Activated CD4-positive, alpha-beta T cell treated with anti-CD3 and anti-CD28 coated beads, Interleukin-2, amount 10 ng/mL, durations not matched to agents 7 days and 5 days (primary cell): ENCODE measurements at places on chromosomes 11 and 22. TPM values are rescaled to one million over a fixed set of nuclear protein-coding genes. Genes with fewer than 3 reads are reported as not detected.

LMO1 gene
- not detected for total RNA-seq

FAR1 gene
- total RNA-seq, result 57.2 TPM

ABTB2 gene
- total RNA-seq, result 0.55 TPM

MRGPRF gene
- total RNA-seq, result not detected

MMP27 gene
- not detected for total RNA-seq

TMEM121B gene
- 0.05 TPM for total RNA-seq

SYT7 gene
- total RNA-seq, result not detected

DNA sequence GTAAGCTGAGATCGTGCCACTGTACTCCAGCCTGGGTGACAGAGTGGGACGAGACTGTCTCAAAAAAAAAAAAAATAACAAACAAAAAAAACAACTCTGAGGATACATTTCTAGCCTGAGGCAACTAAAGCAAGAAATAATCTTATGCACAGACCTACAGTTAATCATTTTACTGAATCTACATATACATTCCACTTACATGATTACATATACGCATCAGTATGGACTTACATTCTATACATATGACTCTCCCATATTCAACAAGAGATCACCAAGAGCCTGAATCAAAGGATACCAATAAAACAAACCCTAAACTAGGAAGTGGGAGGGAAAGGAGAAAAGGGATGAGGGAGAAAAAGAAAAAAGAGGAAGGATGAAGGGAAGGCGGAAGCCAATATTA is 1.1 kb downstream of the ALG8 start:
- DNase-seq, result no peak

- DNase-seq, result no peak
These were observed 930.7 kb downstream of the BRD1 start for GRCh38 chr22:48896766-48897644.

DNA sequence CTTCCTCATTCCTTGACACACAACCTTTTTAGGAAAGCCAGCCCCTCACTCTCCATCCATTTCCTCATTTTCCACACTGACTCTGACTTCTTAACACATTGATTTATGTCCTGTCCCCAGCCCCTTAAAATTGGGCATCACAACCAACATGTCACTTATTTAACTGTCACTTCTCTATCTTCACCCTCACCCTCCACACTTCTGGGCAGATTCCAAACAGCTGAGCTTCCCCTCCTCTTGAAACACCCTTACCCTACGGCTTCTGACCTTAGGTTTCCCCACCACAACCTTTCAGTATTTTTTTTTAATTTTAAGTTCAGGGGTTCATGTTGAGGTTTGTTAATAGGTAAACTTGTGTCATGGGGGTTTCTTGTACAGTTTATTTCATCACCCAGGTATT is 696.3 kb downstream of the DLG2 start:
- DNase-seq, result no peak

- DNase-seq, result no peak
These were observed 1487.0 kb downstream of the LRRC4C start for GRCh38 chr11:39972461-39972860.

DNA sequence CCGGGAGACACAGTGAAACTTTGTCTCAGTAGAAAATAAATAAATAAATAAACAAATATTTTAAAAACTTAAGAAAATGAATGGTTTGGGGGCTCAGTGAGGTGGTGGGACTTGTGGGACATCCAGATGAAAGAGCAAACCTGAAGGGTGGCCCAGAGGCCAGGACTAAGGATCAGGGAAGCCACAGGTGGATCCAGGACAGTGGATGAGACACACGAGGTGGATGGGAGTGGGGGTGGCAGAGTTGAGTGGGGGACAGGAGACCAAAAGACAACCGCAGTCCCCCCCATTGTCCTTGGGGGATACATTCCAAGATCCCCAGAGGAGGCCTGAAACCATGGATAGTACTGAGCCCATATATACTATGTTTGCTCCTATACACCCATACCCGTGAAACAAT is 7.1 kb downstream of the RFPL1 start:
- no peak for DNase-seq

GRCh38 chr22:35051791-35052190 is 14.2 kb upstream of the ISX start:
- DNase-seq, result no peak

- no peak for DNase-seq
These were observed 3.5 kb downstream of the NXPE1 start for GRCh38 chr11:114556135-114556534.

DNA sequence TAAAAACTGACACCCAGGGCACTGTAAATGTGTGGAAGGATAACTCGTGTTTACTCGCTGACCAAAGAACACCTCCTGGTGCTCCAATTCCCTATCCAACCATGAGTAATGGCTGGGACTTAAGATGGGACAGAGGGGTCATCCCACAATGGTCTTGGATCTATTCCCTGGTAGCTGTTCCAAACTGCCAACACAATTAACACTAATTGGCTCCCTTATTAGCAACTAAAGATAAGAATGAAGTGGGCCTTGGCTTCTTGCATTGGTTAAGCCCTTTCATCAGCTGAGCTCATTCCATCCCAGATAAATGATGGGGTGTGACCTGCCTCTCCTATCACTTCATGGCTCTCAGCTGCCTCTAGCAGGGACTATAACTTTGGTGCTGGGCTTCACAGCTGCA is 1.5 kb upstream of the SIK3 start:
- no peak for DNase-seq

DNA sequence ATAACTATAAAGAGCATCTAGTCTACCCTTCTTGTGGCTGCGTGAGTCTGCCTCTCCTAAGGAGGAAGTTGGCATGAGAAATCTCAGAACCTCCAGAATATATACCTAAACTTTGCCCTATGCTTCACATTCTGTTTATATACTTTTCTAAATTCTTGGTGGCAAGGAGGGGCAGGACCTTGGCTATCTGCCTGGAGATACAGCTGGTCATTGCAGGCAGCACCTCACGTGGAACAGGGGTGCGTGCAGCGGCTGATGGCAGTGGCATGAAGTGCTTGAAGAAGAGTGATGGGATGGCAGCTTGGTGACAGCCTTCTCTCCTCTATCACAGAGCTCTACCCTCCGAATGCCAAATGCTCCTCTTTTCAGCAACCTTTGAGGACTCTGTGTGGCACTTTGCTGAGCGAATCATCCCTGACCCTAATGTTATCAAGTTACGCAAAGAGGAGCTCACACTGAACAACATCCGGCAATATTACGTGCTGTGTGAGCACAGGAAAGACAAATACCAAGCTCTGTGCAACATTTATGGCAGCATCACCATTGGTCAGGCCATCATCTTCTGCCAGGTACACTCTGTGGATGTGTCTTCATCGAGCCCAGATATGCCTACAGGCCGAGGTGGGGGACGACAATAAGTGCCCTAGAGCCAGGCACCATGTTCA is 12.5 kb downstream of the DDX25 start:
- DNase-seq, result no peak

GRCh38 chr11:102007567-102008437 is 39.4 kb upstream of the CFAP300 start:
- no peak for DNase-seq

DNA sequence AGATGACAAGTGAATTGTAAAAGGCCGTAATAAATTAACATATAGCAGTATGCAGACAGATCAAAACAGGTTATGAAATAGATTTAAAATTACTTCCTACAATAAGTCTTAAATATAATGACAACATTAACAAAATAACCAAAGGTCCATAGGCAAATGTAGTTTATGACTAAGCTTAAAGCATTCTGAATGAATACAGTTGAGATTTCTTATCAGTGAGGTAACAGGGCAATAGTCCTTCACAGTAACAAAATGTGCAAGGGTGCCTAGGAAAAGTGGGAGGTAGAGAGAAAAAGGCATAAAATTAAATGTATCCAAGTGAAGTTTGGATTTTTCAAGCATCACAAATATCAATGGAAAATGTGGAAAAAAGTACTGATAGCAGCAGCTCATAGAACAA is 20.9 kb upstream of the P4HA3 start:
- DNase-seq, result no peak

- DNase-seq, result no peak
These were observed 72.2 kb downstream of the LARGE2 start for GRCh38 chr11:45994371-45995341.

DNA sequence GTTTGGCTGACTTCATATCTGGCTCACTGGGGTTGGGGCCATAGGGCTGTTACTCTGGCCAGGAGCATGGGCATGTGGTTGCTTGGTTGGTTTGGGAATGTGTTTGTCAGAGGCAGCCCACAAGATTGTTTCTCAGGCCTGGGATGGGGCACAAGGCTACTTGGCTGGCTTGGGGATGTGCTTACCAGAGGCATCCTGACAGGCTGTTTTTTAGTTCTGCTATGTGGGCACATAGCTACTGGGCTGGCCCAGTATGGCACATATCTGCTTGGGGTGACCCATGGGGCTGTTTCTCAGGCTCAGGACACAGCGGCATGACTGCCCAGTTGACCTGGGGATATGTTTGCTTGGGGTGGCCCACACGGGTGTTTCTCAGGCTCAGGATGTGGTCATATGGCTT is 94.6 kb upstream of the PGR start:
- no peak for DNase-seq

GRCh38 chr11:78504708-78505107 is 70.0 kb downstream of the NARS2 start:
- DNase-seq, result no peak

GRCh38 chr22:50139843-50140415 is 30.6 kb upstream of the PANX2 start:
- DNase-seq, result no peak

DNA sequence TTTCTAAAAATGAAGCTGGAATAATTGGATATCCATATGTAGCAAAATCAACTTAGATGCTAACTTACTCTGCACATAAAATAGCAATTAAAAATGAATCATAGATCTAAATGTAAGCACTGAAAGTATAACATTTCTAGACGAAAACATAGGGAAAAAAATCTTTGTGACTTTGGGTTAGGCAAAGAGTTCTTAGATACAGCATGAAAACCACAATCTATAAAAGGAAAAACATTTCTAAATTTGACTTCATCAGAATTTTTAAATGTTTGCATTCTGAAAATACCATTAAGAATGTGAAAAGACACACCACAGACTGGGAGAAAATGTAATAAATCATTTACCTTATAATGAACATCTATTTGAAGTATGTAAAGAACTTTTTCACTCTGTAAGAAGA is 128.8 kb downstream of the APIP start:
- no peak for DNase-seq

DNA sequence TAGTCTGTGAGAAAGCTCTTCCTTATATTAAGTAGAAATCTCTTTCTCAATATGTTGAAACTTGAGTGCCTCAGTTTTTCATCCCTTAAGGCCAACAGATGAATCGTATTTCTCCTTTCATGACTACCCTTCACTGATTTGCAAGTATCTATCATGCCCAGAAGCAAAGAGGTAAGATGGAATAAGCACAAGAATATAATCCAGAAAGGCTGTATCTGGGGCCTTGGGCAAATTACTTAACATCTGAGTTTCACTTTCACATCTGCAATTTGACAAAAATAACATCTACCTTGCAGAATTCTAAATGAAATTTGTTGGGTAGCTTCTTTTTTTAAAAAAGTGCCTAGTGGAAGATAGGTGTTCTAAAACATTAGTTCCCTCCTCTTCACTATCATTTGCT is 552.4 kb upstream of the ANO5 start:
- DNase-seq, result no peak

- peak; percentile 80 for DNase-seq
These were observed 32.4 kb downstream of the DBX1 start for GRCh38 chr11:20127671-20128527.

DNA sequence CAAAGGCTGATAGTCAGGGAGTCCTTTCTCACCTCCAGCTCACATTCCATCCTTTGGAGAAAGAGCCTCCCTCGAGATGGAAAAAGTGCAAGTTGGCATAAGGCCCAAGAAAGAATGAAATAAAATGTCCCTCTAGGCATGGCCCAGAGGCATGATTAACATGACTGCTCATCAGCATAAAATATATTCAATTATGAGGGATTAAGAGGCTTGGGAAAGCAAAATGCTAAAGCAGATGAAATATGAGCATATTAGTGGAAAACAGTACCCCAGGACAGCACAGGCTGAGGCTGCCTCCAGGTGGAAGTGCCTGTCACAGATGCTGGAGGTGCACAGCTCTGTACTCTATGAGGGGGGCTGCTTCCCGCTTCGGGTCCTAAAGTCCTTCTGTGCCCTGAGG is 347.8 kb upstream of the PLET1 start:
- DNase-seq, result no peak

DNA sequence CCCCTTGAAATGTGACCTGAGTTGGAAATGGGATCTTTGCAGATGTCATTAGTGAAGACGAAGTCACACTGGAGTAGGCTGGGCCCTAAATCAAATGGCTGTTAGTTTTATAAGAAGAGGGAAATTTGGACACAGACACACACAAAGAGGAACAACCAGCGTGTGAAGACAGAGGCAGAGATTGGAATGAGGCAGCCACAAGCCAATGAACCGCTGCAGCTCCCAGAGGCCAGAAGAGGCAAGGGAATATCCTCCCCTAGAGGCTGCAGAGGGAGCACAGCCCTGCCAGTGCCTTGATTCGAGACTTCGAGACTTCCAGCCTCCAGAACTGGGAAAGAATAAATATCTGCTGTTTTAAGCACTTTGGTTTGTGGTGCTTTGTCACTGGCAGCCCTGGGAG is 484.5 kb downstream of the MN1 start:
- no peak for DNase-seq

- no peak for DNase-seq
These were observed 6.9 kb upstream of the ETS1 start for GRCh38 chr11:128594226-128594625.

GRCh38 chr11:57913715-57914704 is 109.7 kb upstream of the OR9Q1 start:
- no peak for DNase-seq

DNA sequence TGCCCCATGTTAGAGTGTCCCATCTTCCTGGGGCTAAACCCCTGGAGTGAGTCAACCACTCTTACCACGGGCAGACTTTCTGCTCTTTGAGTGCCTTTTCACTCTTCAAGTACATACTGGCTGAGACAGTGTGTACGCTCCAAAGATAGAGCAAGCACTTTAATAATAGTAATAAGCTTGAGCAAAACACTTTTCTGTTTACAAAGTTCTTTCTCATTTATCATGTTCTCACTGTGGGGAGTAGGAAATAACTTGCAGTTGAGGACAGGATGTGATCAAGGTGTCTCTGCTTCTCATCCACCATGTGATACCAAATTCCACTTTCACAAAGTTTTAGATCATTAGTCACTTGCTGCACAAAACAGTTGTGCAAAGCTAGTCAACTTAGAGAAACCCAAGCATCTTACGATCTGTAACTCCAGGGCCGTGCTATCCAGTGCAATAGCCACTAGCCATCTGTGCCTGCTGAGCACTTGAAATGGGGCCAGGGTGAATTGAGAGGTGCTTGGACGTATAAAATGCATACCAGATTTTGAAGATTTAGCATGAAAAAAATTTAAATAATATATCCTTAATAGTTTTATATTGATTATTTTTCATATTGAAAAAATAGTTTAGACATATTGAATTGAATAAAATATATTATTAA is 135.3 kb downstream of the KIF18A start:
- no peak for DNase-seq

DNA sequence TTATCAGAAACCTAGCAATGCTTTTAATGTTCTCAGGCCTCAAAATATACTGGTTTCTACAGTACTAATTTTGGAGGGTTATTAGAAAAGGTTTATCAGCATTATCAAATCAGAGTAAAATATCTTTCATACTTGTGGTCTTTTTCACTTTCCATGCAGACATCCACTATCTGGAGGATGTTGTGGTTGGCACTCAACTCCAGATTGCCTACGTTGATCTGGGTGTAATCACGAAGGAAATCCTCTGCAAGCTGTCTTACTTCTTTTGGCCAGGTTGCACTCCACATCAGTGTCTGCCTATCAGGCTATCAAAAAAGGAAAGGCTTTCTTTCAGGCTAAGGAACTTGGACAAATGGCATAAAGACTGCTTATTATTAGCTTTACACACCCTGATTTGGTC is 11.6 kb downstream of the DDX17 start:
- no peak for DNase-seq

GRCh38 chr11:92911478-92911877 is 58.0 kb upstream of the MTNR1B start:
- no peak for DNase-seq
